ENCODE measurements at places on chromosomes 4 and X.

DNA sequence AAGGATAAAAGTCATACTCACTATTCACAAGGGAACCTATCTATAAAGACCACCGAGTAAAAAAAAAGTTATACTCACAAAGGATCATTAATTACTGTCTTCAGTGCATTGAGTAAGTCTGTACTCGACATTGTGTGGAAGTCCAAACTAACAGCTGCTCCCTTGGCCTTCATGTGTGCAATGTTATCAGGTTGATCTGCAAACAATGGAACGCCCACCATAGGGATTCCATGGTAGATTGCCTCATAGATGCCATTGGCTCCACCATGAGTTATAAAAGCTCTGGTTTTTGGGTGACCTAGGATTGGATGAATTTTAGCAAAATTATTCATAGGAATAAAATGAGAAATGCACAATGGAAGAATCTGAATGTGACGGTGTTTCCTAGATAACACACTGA is 10.6 kb downstream of the UGT2B4 start:
- DNase-seq = no peak

DNA sequence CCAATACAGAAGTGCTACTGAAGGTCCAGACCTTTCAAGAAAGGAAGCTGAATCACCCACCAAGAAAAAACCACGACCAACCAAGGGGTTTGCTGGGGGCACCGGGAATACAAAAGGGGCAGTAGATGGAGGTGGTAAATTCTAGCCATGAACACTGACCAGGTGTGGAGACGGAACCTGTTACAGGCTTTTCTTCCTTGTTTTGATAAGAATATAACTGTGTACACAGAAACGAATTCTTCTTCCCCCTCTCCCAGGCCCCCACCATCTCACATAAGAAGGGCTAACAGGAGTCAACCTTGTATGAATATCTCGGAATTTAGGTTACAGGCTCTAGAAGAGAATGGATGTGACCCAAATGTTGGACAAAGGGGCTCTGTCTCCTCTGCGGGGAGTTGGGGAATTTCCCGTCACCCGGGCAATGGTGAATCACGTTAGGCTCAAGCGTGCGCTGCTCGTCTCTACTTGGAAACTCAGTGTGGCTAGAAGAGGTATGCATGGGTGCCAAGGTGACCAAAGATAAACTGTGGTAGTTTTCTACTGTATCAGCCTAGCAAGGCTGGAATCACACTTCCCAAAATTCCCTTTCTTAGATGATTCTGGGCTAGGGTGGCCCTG is 87.0 kb downstream of the AFAP1 start:
- DNase-seq = no peak

DNA sequence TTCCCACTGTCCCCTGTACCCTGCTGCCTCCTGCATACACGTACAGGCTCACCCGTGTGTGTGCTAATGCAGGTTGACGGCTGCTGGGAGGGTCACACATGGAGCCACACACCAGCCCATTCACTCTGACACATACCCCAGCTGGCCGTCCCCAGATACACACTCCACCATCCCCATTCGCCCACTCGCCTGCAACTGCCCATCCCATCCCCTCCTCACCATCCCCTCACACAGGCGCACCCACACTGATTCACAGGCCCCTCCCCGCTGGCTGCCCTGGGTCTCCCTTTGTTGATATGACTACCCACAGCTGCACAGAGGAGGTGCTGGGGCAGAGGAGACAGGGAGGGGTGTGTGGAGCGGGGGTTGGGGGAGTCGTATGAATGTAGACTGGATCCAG is 25.7 kb downstream of the PJA1 start:
- DNase-seq = no peak

DNA sequence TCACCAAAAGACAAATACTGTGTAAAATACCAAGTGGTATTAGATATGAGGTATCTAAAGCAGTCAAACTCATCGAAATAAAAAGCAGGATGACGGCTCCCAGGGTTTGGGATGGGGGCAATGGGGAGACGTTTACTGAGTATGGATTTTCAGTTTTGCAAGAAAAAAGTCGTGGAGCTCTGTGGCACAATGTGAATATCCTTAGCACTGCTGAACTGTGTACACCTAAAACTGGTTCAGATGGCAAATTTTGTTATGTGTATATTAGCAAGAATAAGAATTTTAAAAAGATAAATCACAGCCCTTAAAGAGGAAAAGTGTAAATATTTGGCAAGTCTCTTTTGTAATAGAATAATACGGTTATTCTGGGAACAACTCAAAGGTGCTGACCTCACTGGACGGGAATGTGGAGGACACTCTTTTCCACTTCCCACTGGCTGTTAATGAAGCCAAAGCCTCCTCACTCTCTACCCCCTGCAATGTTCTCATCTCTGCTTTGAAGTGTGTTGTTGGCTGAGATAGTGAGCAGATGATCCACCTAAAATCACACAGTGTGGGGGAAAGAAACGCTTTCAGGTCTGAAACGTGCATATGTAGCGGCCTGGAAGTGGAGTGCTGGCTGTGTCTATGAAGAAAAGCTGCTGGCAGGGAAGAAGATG is 49.2 kb downstream of the SEL1L3 start:
- no peak for DNase-seq

DNA sequence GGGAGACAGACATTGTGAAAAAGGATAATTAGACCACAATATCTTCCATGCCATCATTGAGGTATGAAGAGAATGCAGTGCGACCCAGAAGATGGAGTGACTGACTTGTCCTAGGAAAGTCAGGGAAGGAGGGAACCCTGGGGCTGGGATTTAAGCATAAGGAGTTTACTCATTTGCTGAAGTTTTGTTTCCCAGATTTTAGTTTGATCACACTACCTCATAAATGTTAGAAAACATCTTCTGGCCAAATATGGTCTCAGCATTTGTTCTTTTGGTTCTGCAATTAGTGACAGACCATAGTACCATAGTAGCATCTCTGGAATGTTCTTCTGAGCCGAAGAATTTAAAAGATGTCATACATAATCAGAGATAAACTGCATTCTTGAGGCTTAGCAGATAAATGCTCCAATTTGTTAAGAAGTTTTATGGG is 96.5 kb upstream of the PGRMC2 start:
- DNase-seq = no peak

GRCh38 chr4:86892636-86892960 is 376 bp upstream of the C4orf36 start:
- DNase-seq = no peak

DNA sequence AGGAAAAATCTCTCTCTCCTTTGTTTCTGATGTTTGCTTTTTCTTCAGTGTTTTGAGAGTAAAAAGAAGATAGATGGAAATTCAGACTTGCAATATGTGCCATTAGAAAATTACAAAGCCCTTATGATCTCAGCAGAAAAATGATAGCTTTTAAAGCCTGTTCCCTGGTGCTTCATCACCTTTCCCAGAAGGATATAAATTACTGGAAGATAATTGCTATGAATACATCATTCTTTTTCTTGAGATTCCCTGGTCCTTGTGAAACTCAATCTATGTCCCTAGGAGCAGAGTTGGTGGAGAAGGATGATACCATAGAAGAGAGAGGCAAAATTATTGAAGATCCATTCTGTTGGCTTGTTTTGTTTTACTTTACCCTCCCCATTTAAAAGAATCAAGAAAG is 86.5 kb downstream of the GLRA3 start:
- DNase-seq = no peak

- DNase-seq = peak; percentile 57
Measured at GRCh38 chr4:83282049-83282535, 2.5 kb downstream of the COQ2 start.

GRCh38 chrX:24999511-24999910 is 16.3 kb downstream of the ARX start:
- DNase-seq = no peak

DNA sequence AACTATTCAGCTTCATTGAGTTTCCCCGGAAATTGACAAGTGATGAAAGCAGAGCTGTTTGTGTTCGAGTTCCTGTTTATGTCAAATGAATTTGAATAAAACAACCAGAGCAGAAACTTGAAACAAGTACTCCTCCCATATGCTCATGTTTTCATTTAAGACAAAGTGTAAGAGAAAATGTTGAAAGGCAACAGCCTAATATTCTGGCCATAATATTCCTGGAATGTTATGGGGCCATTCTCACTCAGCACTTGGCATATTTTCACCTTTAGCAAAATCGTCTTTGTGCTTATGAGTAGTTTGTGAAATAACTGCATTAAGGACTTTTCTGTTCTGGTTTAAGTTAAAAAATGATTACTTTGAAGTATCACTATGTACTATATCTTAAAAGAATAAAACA is 276.0 kb upstream of the FAT1 start:
- DNase-seq = no peak

GRCh38 chrX:46587753-46588171 is 14.2 kb downstream of the CHST7 start:
- no peak for DNase-seq

- DNase-seq = no peak
Measured at GRCh38 chr4:24002330-24002966, 112.6 kb upstream of the PPARGC1A start.

DNA sequence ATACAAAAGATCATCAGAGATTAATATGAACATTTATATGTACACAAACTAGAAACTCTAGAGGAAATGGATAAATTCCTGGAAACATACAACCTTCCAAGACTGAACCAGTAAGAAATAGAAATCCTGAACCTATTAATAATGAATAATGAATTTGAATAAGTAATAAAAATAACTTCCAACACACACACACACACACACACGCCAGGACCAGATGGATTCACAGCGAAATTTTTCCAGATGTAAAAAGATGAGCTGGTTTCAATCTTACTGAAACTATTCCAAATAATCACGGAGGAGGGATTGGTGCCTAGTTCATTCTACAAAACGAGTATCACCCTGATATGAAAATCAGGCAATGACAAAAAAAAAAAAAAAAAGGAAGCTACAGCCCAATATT is 1095.0 kb downstream of the FAT4 start:
- no peak for DNase-seq

GRCh38 chr4:1523033-1523432 is 116.8 kb upstream of the NKX1-1 start:
- DNase-seq = no peak

GRCh38 chr4:20778896-20779295 is 78.6 kb downstream of the PACRGL start:
- no peak for DNase-seq

Data from central memory CD4-positive, alpha-beta T cell (primary cell).